ENCODE measurements at places on chromosomes 2 and 18.

- DNase-seq, result no peak
- H3K27me3 ChIP-seq, result no peaks in the 10 kb centered on the region
- no peak overlapping the region for H3K27ac ChIP-seq
Measured at GRCh38 chr2:210562502-210563080, 6.2 kb downstream of the CPS1 start.

- peaks cover 25% of the 10 kb centered on the region for H3K4me1 ChIP-seq
- H3K4me3 ChIP-seq, result peak overlapping the region; percentile 79
- DNase-seq, result no peak
- no peaks in the 10 kb centered on the region for H3K36me3 ChIP-seq
- H3K27me3 ChIP-seq, result no peaks in the 10 kb centered on the region
- H3K27ac ChIP-seq, result peak overlapping the region; percentile 83
Measured at GRCh38 chr2:38375696-38376345, 1.3 kb downstream of the ATL2 start.

DNA sequence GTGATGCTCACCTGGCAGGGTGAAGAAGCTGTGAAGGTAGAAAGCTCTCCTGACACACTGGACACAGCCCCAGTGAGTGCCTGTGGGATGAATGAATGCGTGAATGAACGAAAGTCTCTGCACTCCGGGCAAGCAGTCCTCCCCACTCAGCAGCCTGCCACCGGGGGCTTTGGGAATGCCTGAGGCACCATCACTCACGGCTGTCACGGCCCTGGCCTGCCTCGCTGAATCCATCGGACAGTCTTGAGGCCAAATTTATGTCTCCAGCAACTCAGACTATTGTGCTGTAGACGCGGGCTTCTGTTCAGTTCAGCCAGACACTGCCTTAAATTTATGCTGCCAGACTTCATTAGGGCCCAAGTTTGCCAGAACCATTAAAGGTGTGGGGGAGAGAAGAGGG lies 62.9 kb upstream of the TEX51 start:
- no peak overlapping the region for H3K27ac ChIP-seq
- no peaks in the 10 kb centered on the region for H3K4me1 ChIP-seq
- H3K36me3 ChIP-seq, result no peaks in the 10 kb centered on the region

DNA sequence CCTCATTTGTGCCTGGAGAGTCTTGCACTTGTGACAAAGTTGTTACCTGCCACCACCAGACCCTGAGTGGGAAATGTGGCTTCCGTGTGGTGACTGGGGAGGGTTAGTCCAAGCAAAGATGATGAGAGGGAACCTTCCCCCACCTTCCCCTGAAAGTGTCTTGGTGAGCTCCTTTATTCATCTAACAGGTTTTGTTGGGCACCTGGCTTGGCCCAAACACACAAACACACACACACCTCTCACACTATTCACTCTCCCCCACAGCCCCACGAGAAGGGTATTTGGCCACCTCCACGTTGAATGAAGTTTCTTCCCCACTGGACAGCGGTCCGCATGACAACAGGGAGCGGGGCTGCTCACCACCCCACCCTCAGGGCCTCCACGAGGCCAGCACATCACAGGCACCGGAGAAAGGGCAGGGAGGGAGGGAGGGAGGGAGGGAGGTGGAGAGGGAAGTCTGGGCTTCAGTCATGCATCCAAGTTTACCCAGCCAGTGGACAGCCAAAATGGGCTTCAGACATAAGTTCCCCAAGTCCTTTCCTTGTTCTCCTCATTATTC lies 1.4 kb downstream of the CIB4 start:
- H3K27me3 ChIP-seq, result peaks cover 2% of the 10 kb centered on the region
- DNase-seq, result no peak
- H3K4me3 ChIP-seq, result no peak overlapping the region
- no peaks in the 10 kb centered on the region for H3K4me1 ChIP-seq

DNA sequence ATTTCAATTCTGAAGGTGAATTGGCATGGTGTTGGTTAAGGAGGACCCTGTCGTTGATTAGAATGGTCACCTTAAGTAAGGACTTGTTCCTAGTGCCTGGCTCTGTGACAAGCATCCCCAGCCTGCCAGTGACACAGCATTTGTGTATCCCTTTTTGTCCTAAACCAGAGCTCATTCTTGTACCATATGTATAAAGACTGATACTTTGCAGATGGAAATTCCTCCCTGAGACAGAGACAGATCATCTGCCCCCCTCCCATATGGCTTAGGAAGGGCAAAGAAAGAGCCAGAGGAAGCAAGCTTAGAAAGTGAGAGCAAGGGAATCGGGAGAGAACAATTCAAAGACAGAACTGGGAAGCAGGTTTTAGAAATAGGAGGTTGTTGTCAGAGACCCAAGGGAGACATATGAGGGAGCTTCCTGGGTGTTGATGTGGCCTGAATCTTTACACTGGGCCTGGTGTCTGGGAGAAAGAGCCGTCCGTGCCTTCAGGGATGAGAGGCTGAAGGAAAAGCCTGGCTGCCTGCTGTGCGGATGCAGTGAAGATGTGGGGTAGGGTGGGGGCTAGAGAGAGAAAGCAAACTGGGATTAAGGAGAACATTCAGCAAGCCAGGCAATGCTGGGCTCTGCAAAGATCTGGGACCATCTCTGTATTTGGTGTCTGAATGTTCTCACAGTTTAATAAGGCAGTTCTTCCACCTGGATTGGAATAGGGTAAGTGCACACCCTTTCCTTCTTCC lies 13.2 kb upstream of the CHRNA1 start:
- no peaks in the 10 kb centered on the region for H3K36me3 ChIP-seq
- DNase-seq, result no peak
- H3K27me3 ChIP-seq, result no peaks in the 10 kb centered on the region
- H3K27ac ChIP-seq, result no peak overlapping the region

DNA sequence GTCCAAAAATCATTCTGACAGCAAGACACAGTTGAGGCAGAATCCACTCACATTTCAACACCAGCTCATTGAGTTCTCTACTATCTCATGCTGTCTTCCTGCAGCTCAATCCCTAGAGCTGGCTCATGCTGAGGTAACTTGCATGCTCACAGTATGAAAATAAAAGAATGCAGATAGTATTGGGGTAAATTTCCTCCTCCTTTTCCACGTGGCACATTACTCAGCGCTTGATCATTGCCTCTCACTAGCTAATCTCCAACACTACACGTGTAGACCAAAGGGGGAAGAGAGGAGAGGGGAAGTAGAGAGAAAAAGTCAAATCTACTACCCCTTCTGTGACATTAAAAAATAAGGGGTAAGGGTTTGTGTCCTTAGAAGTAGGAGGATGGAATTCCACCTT lies 300.6 kb downstream of the AFF3 start:
- H3K4me3 ChIP-seq, result no peak overlapping the region
- H3K36me3 ChIP-seq, result no peaks in the 10 kb centered on the region
- DNase-seq, result no peak

- no peaks in the 10 kb centered on the region for H3K4me1 ChIP-seq
- H3K27me3 ChIP-seq, result no peaks in the 10 kb centered on the region
- H3K36me3 ChIP-seq, result no peaks in the 10 kb centered on the region
- no peak overlapping the region for H3K27ac ChIP-seq
- no peak overlapping the region for H3K4me3 ChIP-seq
Measured at GRCh38 chr2:219661955-219662395, 34.5 kb downstream of the SLC4A3 start.

GRCh38 chr2:233760043-233760442 lies at the start of gene UGT1A1:
TSS of gene UGT1A1 (plus strand) at chr2:233760270. CDS start at chr2:233760288, 18 bp downstream.
- H3K36me3 ChIP-seq, result no peaks in the 10 kb centered on the region
- no peak for DNase-seq
- H3K4me1 ChIP-seq, result no peaks in the 10 kb centered on the region
- no peaks in the 10 kb centered on the region for H3K27me3 ChIP-seq
